ENCODE measurements at places on chromosomes 3 and 15.

GRCh38 chr3:159322322-159322939, 520.6 kb downstream of the MFSD1 start:
- no peak for DNase-seq

DNA sequence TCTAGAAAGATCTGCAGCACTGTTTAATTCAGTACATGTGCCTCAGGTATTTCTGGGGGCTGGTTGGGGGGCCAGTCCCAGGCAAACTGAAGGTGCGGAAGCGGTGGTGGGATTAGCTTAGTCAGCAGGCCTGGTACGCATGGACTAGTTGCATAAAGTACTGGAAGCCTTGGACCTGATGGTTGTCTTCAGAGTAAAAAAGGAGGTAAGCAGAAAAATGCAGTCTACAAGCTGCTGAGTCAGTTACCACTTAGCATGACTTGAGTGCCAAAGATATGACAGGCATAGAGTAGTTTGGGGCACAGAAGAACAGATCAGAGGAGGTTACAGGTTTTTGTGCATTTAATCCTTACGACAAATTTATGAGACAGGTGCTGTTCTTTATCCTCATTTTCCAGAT, 19.9 kb upstream of the GOLGA8J start:
- no peak for DNase-seq

DNA sequence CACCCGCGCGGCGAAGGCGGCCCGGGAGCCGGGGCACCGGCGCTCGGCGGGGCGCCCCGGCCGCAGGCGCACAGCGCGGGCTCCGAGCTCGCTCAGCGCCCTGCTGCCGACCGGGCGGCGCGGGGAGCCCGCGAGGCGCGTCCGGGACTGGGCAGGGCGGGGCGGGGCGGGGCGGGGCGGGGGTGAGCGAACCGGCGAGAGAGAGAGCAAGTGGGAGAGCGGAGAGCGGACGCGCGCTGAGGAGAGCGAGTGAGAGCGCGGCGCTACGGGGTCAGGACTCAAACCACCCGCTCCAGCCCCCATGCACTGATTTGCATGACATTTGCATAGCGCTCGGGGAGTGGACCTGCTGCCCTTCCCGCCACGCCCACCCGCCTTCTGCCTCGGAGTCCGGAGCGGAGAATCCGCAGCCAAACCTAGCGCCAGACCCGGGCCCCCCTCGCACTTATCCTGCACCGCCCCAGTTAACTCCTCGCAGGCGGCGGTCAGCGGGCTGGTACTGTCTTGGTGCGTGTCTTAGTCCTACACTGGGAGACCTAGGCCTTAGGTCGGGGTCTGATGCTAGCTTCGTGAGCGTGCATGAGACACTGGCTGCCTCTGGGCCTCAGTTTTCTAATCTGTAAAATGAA, at the start of gene MYLK:
MYLK (minus strand) TSS at position 130 of the 629 bp plus-strand sequence. CDS start 90,491 bp downstream, outside the sequence.
- peak; percentile 83 for DNase-seq

GRCh38 chr15:67048281-67049279, 16.8 kb upstream of the SMAD3 start:
- DNase-seq, result no peak

- DNase-seq, result peak; percentile 68
These were observed 442.9 kb downstream of the ERC2 start for GRCh38 chr3:56025326-56025725.

DNA sequence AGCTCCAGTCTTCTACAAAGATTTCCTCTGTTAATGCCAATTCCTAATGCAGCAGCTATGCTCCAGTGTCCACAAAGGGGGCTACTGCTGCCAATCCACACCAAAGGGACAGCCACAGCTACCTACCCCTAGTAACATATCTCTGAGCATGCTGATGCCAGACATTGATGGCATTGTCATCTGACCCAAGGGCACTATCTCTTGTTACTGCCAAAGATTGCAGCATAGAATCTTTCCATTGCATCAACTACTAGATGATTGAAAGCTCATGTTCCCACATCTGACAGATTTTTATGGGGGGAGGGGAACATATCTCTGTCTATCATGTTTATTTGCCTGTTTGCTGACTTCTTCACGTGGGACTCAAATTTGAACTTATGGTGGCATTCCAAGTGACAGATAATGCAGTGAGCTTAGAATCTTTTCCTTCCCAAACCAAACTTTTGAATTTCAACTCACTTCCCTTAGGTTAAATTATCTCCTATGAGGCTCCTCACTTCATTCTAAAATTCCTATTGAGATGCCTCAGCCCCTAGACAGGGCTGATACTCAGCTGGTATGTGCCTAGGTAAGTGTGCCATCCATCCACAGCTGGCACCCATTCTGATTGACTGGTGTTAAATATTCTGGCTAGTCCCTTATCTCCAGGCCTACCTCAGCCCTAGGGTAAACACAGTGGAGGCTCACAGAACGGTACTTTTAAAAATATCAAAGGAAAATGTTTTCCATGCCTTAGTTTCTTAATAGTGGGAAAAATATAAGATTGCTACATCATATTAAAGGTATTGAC, 100.3 kb downstream of the STRIT1 start:
- DNase-seq, result no peak

- DNase-seq, result no peak
These were observed 114.3 kb downstream of the EDEM1 start for GRCh38 chr3:5301651-5302297.

DNA sequence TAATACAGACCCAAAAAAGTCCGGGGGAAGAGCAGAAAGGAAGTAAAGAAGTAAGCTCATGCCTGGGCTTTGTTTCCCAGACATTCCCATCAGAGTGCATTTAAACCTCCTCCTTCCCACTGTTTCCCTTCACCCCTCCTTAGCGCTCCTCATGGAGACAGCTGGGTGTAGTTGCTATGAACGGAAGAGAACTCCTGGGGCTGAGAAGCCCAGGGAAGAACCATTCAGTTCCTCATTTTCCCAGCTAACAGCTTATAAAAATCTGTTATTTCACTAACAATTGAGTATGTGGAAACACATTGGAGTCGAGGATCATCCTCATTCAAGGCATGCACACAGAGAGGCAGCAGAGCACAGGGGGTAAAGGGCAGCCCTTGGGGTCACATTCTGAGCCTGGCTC, 299.3 kb downstream of the SHQ1 start:
- no peak for DNase-seq

GRCh38 chr3:53161820-53162671, 1.0 kb downstream of the PRKCD start:
- DNase-seq, result peak; percentile 14

GRCh38 chr15:33358306-33358705, 47.5 kb downstream of the RYR3 start:
- DNase-seq, result no peak

DNA sequence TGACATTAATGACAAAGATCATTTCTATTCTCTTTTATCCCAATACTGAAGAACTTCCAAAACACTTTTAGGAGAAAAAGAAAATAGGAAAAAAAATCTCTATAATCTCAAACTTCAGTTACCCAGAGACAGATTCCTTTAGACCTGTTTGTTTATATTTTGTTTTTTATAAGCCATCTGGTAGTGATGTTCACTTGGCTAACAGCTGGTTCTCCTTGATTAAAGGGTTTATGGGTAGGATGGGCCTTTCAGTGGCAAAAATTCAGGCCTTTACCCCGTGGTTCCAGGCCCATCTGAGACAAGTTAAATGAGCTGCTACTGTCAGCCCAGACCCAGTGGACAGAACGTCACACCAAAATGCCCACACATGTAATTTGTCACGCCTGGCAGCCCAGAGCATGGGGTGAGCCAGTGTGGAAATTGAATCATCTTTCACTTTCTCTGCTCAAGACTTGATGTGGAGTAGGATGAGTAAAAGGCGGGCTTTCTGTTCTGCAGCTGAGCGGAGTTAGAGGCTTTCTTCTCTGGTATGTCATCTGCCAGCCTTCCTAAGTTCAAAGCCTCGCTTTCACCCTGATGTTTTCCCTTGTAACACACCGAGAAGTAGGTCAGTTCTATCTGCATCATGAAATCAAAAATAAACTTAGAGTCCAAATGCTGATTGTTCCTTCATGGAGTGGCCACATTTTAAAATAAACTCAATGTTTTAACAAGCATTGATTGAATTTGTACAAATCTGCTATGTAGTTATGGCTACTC, 62.5 kb upstream of the SKOR1 start:
- DNase-seq, result no peak

GRCh38 chr3:166304584-166304983, 467.4 kb upstream of the BCHE start:
- no peak for DNase-seq
